ENCODE measurements at places on chromosomes 6 and 20.

GRCh38 chr6:140253096-140253495, 878.6 kb upstream of the CITED2 start:
- no peak for DNase-seq

- DNase-seq = no peak
These were observed 194.9 kb downstream of the BCAS1 start for GRCh38 chr20:53875452-53875851.

DNA sequence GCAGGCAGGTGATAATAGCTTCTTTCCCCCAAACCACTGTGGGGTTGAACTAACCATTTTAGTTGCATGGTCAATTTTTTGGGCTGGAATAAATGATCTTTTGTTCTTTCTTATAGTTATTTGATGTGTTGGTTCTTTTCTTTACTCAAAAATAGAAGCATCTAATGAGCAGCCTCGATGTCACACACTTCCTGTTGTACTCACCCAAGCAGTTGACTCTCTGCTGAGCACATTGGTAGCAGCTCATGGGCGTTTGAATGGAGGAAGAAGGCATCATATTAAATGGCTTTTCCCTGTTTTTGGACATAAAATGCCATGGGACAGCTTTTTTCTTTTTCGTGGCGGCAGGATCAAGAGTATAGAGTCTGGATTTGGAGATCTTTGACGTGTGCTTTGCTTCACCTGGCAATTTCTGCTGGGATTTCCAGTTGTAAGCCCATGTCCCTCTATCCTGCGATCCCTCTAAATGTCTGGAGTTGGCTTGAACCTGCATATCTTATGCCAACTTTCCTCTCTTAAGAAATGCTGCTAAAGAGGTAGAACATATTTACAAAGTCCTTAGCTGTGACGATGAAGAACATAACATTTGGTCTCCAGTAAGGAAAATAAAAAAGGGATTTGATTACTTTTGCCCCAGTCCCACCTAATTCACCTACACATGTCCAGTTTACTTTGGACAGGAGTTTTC, 268.3 kb downstream of the PRL start:
- no peak for DNase-seq

- DNase-seq = no peak
These were observed 1.6 kb upstream of the THBD start for GRCh38 chr20:23050847-23051627.

GRCh38 chr6:79949233-79949632, 1.9 kb upstream of the ELOVL4 start:
- peak; percentile 8 for DNase-seq

DNA sequence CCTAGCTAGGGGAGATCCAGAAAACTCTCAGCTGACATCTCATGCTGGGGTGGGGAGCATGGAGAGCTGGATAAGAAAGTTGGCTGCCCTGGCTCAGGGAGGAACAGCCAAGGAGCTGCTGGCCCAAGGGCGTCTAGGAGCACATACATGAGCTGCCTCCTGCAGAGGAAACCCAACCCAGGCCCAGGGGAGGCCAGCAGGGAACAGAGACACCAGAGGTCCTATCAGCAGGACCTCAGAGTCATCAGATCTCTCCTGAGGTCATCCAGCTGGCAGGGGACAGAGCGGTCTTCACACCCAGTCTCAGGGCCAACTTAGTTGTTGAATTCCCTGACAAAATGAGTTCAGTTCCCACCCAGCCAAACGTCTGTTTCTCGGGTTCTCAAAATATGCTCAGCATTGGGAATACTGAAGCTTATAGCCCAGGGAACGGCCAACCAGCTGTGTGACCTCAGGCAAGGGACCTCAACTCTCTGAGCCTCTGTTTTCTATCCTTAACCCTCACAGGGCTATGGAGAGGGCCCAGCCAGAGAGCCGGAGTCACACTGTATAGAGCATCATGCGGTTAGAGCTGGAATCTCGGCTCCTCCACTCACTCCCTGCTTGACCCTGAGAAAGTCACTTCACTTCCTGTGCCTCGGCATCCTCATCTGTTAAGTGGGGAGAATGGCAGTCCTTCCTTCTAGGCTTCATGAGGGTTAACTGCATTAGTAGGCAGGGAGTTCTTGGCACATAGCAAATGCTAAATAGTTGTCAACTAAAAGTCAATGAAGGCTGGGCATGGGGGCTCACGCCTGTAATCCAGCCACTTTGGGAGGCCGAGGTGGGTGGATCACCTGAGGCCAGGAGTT, 13.8 kb downstream of the ADA start:
- no peak for DNase-seq

DNA sequence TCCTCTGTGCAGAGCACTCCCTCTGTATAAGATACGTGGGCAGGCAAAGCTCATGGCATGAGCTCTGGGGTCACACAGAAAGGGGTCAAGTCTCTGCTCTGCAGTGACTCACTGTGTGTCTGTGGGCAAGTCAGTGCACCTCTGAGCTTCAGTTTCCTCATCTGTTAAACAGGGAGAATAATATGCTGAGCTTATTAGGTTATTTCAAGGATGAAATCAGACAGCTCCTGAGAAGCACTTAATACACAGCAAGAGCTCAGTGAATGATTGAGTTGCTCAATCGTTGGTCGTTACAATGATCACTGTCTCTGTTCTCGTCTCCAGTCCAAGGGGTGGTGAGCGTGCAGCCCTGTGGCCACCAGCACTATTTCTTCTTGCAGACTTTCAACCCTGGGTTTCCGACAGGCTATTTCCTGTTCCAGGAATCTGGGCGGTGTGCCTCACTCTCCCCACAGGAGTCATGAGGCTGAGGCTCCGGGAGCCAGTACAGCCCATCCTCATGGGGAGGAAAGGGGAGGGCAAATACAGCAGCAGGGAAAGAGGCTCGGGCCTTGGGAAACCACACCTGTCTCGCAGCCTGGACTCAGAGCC, 28.9 kb downstream of the KIAA1755 start:
- DNase-seq = no peak

DNA sequence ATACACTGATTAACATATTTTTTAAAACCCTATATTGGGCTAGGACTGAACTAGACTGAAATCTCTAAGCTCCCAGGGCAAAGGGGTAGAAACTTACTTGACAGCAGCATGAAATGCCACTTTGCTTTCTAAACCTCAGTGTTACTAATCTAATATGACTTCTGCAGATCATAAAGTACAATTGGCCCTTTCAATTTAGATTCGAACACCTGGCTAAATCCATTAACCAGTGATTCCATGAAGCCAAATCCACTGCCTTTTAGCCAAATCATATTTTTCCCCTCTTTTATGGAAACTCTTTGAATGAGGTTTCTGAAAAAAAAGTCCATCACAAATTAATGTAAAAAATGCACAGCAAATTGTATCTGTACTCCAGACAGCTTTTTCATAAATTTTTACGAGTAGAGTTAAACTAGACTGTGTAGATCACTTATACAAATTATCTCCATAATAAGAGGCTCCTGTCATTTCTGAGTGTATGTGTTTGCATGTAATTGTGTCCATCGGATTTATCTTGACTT, 25.7 kb downstream of the EPHA7 start:
- no peak for DNase-seq

- no peak for DNase-seq
These were observed 3.7 kb upstream of the TMEM200A start for GRCh38 chr6:130362128-130362527.

- no peak for DNase-seq
These were observed 603.2 kb downstream of the RNF144B start for GRCh38 chr6:18990059-18990978.

- DNase-seq = no peak
These were observed 5.8 kb downstream of the BTN3A3 start for GRCh38 chr6:26445934-26446667.

DNA sequence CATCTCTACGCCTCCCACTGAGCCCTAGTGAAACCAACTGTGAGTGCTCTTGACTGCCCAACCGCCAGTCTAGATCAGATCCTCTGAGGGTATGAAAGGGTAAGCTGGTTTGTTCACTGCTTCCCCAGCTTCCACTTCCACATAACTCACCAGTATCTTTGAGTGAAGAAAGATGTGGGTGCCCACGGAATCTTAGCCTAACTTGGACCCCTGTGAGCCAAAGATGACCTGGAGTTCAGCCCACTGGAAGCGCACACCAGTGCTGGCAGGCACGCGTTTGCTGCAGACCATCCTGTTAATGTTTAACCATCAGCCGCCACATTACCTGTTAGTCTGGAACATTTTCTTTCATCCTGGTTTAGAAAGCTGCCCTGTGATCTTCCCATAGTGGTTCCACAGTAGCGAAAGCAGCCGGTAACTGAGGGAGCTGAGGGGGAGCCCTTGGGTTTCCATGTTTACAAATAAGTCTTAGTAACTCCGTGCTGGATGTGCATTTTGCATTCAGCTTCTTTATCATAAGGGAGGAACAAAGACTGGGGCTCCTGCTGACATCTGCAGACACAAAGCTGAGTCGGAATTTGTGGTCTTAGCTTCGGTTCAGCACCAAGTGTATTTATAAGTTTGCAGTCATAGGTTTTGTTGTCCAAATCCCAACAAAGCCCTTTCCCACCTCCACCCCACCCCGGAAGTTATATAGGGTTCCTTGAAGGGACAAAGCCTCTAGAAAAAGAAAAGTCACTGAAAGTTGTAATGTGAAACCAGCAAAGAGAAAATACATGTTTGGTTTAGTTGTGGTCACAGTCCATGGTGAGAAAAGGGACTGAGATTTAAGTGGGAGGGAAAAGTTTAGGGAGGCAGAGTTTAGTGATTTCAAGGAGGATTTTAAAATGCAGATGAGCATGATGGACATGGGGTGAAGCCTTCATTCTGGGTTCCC, 71.0 kb downstream of the SSR1 start:
- no peak for DNase-seq

GRCh38 chr6:487956-488355, 96.4 kb downstream of the IRF4 start:
- no peak for DNase-seq

DNA sequence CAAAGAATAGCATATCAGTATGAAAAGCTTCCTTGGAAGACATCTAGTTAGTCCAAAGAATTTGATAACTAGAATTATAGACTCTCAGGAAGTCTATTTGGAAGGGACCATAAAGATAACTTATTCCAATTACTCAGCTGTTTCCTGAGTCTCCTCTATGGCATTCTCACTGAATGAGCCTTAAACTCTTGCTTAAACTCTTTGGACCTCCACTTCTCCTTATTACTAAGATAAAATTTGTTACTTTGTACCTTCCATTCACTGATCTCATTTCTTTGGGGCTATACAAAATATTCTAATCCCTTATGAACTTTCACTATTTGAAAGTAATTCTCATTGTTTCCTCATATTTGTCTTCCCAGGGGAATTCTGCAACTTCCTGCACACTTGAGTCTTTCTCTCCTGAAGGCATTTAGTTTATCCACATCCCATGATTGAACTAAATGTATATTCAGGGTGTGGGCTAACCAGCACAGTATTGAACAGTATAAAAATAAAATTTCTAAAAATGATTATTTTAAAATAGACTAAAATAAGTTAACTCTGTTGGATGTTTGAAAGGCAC, 67.1 kb upstream of the NOTCH4 start:
- DNase-seq = no peak

DNA sequence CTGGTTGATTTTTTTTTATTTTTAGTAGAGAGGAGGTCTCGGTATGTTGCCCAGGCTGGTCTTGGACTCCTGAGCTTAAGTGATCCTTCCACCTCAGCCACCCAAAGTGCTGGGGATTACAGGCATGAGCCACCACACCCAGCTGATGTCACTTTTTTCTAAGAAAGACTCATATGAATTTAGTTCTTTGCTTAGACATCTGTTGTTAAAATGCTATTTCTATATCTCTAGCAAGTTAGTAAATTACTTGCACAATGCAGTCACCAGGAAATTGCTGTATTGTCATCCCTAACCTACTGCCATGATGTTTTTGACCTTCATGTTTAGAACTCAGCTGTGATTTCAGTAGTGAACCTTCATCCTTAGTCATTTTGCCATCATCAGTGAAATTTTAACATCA, 5.7 kb downstream of the KDM1B start:
- DNase-seq = no peak

DNA sequence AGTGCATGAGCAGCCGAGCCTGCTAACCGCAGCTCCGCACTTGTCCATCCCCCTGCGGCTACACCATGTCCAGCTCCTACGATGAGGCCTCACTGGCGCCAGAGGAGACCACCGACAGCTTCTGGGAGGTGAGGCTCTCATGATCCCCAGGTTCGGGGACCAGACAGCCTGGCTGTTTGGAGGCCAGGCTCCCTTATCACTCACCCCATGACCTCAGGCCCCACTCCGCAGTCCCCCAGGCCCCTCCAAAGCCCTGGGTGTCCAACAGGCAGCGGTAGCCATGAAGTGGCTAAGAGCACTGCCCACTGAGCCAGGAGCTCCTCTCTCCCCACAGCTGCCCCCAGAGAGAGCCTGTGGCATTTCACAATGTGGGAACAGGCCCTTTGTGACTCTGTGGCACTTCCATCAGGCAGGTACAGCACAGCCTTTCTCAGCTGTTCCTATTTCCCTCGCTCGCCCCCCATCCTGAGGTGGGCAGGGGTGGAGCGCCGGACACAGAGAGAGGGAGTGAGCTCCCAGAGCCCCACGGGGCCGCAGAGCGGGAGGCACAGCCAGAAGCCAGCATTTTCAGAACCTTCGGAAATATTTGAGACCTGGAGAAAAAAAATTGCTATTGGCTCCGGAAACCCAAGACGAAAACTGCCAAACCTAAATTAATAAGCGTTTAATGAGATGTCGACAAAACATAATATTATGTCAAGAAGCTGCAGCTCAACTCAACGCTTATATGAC, 29.7 kb downstream of the SPDEF start:
- no peak for DNase-seq

DNA sequence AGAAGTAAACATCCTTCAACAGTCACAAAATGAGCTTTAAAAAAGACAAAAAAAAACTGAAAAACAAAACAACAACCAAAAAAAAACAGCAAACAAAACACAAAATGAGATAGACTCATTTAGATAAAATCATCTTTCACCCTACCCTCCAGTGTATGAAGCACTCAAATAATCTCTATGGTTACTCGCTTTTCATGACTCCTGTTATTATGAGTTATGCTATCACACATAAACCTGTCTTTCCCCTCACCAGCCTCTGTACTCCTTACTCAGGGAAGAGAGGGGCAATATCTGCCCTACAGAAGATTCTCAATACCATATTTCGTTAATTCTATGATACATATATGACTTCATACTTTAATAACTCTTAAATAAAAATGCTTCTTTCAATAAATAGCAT, 158.2 kb downstream of the TPBG start:
- DNase-seq = no peak

- no peak for DNase-seq
These were observed 10.6 kb downstream of the MTCH1 start for GRCh38 chr6:36975231-36976006.

DNA sequence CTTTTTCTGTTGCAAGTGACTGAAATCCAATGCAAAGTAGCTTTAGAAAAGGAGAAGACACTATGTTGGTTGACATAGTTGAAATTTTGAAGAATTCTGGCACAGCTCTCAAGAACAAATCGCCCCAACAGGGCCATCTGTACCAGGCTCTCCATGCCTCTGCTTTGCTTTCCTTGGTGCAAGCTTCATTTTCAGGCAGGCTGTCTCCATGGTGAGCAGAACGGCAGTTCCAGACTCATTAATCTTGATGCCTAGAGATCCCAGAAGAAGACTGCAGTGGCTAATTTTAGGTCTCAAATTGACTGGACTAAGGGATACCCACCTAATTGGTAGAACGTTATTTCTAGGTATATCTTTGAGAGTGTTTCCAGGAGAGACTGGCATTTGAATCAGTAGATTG, 950.7 kb upstream of the FLRT3 start:
- DNase-seq = no peak

All from stimulated activated CD4-positive, alpha-beta T cell treated with anti-CD3 and anti-CD28 coated beads, Interleukin-1b, Interleukin-23, amount 100 ng/mL, for 1 hour (primary cell).